H9 (cell line): ENCODE measurements at places on chromosomes 5 and 9.

DNA sequence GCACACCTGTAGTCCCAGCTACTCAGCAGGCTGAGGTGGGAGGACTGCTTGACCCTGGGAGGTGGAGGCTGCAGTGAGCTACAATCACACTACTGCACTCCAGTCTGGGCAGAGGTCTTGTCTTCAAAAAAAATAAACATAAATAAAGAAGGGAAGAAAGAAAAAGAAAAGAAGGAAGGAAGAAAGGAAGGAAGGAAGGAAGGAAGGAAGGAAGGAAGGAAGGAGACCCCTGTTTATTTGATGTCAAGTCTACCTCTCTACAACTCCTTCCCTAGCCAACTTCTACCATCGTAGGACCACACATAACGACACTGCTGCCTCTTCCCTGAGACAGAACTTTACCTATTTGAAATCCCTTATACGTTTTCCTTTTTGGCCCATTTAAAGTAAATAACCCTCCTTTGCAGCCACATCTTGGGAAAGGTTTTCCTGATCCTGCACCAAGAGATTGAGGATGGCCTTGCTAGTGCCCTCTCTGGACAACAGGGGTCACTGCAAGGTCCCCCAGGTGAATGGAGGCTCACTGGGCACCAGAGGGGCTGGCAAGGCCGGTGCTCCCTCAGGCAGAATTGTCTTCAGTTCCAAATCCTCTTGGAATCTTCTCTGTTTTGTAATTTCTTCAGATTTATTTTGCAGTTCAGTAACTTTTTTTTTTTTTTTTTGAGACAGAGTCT is 10.5 kb downstream of the RPS14 start:
- DNase-seq, result peak; percentile 79

- no peak for DNase-seq
These were observed 5.1 kb upstream of the CCNJL start for GRCh38 chr5:160317434-160317833.

DNA sequence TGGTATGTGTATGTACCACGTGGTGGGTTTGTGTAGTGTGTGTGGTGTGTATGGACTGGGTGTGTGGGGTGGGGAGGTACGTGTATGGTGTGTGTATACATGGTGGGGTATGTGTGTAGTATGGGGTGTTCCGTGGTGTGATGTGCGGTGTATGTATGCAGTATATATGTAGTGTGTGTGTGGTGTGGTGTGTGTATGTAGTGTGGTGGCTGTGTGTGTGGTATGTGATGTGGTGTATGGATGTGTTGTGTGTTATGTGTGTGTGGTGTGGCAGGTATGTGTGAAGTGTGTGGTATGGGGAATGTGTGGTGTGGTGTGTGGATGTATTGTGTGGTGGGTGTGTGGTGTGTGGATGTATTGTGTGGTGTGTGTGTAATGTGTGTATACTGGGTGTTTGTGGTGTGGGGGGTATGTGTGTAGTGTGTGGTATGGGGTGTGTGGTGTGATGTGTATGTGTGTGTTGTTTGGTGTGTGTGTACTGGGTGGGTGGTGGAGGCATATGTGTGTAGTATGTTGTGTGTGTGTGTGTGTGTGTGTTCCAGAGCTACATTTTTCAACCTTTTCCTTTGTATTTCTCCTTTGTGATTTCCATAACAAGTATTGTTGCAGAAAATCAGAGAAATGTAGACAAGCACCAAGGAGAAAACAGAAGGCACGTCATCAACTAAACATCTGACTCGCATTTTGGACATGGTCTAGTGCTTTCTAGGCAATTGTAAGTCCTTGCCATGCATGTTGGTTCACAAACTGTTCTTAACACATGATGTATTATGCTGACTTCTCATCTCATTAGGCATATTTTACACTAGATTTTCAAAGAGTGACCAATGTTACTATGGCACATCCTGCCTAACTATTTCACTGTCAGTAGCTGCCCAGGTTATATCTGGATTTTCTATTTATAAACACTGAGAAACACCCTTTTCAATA is 13.2 kb downstream of the SEMA4D start:
- peak; percentile 12 for DNase-seq

- no peak for DNase-seq
These were observed 8.5 kb downstream of the DOCK8 start for GRCh38 chr9:223152-223551.

DNA sequence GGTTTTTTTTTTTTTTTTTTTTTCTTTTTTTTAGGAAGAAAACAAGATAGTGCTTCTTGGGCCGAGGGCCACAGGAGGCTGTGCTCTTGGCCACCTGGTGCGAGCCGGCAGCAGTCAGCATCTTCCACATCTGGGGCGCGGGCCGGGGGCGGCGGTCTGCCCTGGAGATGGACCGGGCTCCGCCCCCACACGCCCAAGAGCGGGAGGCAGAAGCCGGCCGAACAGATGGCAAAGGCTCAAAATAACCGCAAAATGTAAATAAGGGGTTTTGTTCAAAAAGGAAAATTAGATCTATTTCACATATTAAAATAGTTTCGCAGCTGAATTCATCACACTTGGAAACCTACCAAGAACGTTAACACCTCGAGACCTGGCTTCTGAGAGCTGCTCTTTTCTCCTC is 51.5 kb upstream of the UBAC1 start:
- no peak for DNase-seq

GRCh38 chr5:161009194-161009593 is 157.2 kb upstream of the ATP10B start:
- DNase-seq, result no peak

DNA sequence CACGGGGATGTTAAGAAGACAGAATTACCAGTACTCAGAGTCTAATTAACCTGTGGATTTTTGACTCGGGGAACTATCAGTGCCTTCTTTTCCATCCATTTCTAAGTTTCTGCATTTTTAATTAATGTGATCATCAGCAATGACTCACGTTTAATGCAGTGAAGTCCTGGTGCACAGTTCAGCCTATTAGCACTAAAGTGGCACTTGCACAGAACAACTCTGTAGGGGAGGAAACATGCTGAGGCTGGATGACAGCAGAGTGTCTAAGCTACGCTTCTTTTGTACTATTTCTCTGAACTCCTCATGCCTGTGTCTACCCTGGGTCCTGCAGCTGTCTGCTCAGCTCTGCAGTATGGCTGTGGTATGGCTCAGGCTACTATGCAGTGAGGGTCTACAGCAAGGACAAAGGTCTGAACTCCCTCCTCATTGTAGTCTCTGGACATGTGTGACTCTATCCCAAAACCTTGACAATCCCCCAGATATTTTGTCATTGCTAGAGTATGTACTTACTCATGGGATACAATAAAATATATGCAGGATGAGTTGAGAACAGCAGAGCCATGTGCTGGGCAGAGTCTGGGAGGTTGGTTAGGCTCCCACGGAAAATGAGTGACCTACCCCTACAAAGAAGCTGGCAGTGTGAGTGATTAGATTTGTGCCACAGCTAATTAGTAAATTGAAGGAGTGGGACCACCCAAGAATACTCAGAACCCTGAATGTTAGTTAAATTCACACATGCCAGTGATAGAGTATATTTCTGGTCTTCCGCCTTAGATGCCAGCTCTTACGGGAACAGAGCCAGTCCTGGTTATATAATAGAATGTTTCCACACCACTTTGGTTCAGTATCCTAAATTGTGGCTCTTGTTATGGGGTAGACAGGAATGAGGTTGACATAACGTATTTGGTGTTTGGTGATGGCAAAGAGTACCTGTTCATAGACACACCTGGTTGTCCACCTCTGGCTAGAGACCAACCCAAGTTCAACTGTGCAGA is 148.0 kb downstream of the GHR start:
- no peak for DNase-seq

GRCh38 chr5:74490814-74491213 is 149.7 kb downstream of the ENC1 start:
- DNase-seq, result no peak

DNA sequence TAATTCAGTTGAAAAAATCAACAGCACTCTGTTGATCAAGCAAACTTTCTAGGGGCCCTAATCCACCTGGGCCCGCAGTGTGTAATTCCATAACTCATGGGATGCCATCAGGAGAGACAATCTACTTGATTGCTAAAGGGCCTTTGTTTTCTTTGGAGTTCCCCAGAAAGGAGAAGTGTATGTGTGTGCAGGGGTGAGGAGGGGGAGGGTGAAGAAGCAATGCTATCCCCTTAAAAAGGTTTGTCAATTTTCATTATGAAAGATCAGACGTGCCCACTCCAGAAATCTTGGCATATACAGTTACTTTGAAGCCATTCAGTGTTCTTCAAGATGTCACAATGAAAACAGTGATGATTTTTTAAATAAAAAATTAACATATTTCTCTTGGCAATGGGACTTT is 6.2 kb downstream of the PARP8 start:
- no peak for DNase-seq

- DNase-seq, result no peak
These were observed 76.3 kb downstream of the CACNA1B start for GRCh38 chr9:137953683-137954438.

DNA sequence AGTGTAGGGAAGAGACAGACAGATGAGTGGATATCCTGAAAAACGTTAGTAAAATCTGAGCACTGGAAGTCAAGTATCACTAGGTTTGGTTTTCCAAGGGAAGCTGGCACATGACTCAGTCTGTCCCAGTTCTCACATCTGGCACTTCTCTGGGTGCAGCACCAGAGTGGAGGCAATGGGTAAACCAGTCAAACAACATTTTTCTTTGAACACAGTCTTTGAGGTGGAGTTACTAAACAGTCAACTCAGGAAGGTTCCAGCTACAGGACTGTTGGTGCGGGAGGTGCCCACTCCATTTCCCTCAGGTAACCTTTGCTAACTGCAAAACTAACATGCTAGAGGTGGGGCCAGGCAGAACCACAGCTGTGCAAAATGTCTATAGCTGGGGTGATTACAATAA is 301.4 kb upstream of the RFX3 start:
- DNase-seq, result no peak

- DNase-seq, result no peak
These were observed 136.4 kb downstream of the SAXO1 start for GRCh38 chr9:18896531-18897179.

DNA sequence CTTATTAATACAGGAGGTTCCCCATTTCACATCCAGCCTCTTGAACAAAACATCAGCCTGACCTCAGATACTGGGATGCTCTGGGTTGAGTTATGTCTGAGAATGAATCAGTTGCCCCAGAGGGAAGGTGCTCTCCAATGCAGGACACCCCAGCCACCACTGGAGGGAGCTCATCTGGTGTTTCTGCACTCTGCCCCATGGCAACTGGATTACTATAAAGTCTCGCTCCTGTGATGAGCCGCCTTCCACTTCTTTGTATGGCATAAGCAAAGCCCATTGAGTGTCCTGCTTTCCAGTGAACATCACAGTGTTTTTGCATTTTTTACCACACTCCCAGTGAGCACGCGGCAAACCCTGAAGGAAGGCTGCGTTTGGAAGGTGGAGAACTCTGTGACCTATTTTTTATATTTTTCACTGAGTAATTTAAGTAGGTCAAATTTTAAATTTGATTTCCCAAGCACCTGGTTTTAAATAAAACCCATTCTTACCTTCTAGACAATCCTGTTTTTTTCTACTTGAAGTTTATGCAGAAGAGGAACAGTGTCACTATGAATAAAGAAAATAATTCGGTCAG is 176.9 kb upstream of the WWC1 start:
- peak; percentile 84 for DNase-seq

- DNase-seq, result no peak
These were observed 4.7 kb downstream of the DNAI1 start for GRCh38 chr9:34463098-34463900.

GRCh38 chr9:114425126-114425525 is 37.3 kb upstream of the AKNA start:
- DNase-seq, result no peak

DNA sequence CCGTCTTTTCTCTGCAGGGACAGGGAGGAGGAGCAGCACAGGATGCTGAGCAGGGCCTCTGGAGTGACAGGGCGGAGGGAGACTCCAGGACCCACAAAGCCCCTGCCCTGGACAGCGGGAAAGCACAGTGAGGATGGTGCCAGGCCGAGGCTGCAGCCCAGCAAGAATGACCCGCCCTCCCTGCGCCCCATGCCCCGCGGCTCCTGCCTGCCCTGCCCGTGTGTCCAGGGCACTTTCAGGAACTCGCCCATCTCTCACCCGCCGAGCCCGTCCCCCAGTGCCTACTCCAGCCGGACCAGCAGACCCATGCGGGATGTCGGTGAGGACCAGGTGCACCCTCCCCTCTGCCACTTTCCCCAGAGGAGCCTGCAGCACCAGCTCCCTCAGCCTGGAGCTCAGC is 9.1 kb upstream of the EXOC3 start:
- DNase-seq, result no peak

- DNase-seq, result no peak
These were observed 95.8 kb downstream of the DOCK2 start for GRCh38 chr5:169732841-169733240.

GRCh38 chr5:72160329-72160728 is 53.1 kb downstream of the MAP1B start:
- DNase-seq, result no peak

- peak; percentile 81 for DNase-seq
These were observed 19.7 kb downstream of the CAMSAP1 start for GRCh38 chr9:135887585-135888050.

GRCh38 chr5:153831973-153832372 is 206.7 kb downstream of the FAM114A2 start:
- DNase-seq, result no peak

- no peak for DNase-seq
These were observed 169.4 kb downstream of the TRPM3 start for GRCh38 chr9:70951749-70952727.

DNA sequence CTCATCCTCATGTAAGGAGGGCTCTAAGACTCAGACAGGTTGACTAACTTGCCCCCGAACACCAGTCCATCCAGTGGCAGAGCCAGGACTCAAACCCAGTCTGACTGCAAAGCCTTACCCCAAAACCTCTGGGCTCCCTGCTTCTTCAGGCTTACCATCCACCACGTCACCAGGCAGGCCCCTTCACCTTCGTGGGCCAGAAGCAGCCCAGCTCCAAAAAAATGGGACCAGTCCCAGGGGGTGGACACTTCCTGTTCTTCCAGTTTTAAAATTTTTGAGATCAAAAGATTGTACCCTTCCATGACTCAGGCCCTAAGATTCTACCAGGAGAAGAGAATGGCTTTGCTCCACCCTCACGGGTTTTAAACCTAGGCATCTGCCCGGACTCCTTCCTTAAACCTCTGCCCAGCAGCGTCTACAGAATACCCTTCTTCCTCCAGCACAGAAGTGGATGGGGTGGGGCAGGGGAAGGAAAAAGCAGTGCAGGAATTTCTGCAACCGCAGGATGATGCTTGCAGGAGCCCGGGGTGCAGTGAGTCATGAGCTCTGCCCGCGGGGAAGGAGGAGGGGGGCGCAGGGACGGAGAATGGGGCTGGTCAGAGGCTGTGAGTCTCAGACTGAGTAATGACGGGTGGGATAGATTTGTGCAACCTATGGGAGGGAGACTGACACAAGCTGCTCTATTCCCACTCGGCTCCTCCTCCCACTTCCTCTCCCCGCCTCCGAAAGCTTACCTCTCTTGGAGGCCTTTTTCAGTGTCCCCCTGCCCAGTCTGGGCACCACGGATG is 50.4 kb upstream of the STXBP1 start:
- DNase-seq, result peak; percentile 79

DNA sequence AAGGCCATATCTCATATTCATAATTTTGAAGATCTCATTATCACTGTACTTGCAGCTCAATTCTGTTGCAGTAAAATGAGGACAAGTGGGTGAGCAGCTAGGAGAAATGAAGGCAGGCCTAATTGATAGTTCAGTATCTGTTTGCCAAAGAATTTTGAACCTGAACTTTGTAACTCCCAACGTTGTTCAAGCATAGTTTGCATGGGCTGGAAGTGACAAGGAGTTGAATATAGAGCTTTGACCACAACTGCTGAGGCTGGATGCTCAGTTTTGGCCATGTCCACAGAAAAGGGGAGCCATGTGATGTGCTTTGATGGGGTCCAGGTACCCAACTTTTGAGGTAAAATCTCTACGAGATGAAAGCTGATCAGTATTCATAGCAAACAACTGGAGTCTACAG is 177.5 kb downstream of the NXNL2 start:
- DNase-seq, result no peak
